ENCODE measurements at places on chromosomes 2 and 18.

DNA sequence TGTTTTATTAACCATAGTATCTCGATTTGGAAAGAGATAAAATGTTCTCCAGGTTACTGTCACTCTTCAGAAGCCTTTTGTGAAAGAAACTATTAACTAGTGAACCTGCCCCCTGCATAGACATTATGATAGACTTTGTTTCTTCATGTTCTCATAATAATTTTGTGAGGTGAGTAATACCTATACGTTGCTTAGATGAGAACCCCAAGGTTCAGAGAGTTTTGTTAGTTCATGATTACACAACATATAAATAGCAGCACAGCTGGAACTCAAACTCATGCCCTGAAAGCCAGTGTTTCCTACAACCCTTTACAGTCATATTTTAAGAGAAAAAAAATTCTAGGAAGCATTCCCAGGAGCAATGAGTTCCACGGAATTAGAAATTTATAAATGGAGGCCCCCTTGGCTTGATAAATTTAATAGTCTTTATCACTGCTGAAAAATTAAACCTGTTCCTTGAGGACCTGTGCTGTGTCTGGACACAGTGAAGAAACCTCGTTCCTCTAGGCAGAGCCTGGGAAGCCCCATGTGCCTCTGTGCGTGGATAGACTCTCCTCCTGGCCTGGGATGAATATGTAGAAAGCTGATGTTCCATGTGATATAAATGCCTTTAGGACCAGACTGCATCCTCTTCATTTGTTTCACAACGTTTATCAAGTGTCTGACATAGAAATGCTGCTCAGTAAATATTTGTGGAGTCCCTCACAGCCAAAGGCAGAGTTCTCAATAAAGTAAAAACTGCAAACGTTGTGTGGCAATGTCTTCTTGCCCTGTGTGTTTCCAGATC lies 1257.0 kb upstream of the GYPC start:
- DNase-seq: no peak

DNA sequence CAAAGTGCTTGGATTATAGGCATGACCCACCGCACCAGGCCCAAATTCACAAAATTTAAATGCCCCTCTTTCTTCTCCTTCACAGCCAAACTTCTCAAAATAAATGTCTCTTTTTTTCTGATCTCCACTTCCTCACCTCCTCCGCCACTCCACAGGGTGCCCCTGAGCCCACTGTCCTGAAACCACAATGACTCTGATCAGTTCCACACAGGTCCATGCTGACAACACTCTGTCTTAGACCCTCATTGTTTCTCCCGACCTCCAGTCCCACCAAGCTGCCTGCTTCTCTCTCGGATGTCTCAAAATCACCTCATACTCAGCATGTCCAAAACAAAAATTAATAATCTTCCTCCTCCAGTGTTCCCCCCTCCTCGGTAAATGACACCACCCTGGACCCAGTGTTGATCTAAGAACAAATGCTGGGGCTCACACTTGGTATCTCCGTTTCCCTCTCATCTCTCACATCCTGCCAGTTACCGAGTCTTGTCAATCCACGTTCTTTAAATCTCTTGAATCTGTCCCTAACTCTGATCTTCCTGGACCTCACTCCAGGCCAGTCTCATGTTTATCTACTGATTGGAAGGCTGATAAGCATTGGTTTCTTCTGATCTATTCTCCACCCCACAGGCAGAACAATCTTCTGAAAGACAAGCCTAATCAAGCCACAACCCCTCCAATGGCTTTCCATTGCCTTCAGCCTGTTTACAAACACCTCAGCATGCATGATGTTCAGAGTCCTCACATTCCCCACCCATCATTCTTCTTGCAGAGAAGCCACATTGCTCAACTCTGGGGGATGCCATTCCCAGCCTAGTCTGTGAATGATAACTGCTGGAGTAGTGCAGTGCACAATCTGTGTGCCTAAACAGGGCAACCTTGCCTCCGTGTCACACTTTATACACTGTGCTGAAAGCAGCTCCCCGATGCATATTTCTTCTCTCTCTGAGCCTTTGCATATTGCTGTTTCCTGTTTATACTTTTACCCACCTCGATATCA lies 12.4 kb upstream of the ANKRD44 start:
- no peak for DNase-seq

- no peak for DNase-seq
These were observed 6.4 kb upstream of the SLC8A1 start for GRCh38 chr2:40458271-40458794.

DNA sequence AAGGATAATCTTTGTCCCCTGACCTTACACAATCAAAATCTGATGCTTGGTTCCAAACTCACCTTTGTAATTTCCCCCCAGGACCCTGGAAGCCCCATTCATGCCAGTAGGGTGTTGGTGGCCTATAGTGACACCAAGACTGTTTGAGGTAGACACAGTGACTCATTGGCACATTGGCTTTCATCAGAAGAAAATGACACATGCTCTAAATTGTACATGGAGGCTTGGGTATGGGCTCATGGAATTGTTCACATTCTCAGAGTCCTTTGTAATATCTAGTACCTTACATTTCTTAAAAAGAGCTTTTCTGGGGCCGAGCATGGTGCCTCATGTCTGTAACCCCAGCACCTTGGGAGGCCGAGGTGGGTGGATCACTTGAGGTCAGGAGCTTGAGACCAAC lies 61.2 kb upstream of the LRPPRC start:
- DNase-seq: no peak

- no peak for DNase-seq
These were observed 368.2 kb downstream of the CDH2 start for GRCh38 chr18:27808683-27809082.

- no peak for DNase-seq
These were observed 247.5 kb downstream of the NBAS start for GRCh38 chr2:15313657-15314056.

DNA sequence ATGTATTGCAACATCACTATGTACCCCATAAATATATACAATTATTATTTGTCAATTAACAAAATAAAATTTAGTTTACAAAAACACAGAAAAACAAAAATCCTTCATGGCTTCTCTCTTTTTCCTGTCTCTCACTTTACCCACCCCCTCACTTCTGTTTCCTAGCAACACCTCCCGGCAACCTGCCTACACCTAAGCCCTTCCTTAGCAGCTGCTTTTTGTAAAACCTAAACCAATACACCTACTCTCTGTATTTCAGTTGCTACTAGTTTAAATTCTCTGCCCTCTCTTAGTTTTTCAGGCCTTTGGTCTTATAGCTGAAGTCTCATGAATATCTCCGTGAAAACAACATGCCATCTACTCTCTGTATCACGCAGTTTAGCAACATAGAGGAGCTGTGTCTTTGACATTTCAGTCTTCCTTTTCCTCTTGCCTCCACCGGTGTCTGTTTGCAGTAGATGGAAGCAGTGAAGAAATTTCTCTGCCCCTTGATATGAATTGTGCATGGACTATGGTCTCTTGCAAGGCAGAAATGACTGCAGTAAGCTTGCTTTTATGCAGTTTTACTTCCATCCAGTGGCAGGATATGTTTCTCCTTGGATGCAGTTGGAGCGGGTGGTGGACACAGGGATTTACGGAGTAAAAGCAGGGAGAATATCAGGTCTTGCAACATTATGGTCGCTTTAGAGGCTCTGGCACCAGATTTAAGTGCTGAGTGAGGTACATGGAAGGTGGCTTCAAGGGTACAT lies 42.0 kb upstream of the ZDBF2 start:
- no peak for DNase-seq

GRCh38 chr18:72206814-72207213 lies 337.3 kb downstream of the CBLN2 start:
- no peak for DNase-seq

DNA sequence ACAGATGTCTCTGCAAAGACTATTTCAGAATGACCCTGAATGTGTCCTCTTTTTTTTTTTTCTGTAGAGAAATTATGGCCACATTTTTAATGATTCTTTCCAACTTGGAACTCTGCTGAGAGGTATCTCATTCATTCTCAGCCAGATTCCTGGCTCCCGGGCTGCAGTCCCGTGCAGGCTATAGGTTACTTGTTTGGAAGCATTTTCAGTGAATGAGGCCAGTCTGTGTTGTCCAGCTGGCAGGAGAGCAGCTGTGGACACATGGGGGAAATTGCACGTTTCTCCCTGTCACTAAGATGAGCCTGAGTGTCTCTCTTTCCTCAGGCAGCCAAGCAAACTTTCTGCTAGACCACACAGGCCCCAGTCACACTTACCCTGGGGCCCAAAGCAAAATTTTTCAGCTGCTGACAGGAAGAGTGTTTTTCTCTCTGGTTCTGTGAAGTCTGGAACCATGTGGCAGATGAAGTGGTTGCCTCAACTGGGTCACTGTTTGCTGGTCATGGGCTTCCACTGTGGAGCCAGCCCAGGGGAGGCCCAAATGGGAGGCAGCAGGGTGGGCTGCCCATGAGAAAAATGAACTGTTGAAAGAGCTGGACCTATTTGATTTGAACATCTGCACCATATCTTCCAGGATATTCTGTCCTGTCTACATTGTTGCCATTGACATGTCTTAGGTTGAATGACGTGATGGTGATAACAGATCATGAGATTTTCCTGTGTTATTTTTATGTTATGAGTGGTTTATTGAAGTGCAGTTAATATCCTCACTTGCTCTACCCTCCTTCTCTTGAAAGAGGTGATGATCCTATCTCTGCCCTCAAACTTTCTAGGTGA lies 431.2 kb downstream of the LPIN1 start:
- DNase-seq: no peak

Data from central memory CD8-positive, alpha-beta T cell (primary cell).